ENCODE measurements at places on chromosomes 2 and 18.

- no peak for DNase-seq
Measured at GRCh38 chr2:171792886-171793580, 101.0 kb downstream of the SLC25A12 start.

DNA sequence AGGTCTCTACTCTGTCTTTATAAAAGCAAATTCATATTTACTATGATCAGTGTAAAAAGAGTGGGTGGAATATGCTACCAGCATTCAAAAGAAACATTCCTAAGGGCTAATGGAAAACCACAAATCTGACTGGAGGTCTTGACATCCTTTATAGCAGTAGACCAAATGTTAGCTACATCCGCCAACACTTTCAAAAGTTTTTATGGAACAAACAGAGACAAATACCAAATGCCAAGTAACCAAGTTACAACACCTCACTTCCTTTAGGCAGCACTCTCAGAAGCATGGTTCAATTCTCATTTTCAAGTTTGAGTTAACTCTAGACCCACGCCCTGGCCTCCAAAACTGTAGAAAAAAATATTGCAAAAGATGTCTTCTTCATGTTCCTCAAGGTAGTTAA is 78.3 kb upstream of the SETBP1 start:
- DNase-seq: peak; percentile 85

DNA sequence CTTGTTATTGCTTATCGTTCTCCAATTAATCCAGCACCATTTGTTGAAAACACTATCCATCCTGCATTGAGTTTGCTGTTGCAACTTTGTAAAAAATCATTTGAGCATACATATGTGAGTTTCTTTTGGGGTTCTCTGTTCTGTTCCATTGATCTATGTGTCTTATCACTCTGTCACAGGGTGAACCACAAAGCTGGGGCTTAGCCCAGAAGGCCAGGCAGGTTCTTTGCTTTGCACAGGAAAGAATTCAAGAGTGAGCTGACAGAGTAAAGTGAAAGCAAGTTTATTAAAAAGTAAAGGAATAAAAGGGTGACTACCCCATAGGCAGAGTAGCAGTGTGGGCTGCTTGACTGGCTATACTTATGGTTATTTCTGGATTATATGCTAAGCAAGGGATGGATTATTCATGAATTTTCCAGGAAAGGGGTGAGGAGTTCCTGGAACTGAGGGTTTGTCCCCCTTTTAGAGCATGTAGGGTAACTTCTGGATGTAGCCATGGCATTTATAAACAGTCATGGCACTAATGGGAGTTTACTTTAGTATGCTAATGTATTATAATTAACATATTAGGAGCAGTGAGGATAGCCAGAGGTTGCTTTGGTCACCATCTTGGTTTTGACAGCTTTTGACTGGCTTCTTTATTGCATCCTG is 46.8 kb downstream of the RNF138 start:
- DNase-seq: no peak

GRCh38 chr2:181176540-181176939 is 196.1 kb downstream of the UBE2E3 start:
- DNase-seq: no peak

GRCh38 chr2:240399419-240400324 is 35.8 kb upstream of the GPC1 start:
- DNase-seq: no peak

DNA sequence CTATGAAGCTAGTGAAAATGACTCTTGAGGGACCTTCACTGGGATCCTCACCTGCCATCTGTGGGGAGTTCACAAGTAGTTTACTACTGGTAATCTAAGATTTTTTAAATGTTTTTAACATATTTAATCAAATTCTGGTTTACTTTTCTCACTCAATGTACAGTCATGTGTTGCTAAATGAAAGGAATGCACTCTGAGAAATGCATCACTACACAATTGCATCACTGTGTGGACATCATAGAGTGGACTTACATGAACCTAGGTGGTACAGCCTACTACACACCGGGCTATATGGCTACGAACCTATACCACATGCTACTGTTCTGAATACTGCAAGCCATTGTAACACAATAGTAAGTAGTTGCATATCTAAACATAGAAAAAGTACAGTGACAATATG is 528.0 kb downstream of the BCL11A start:
- DNase-seq: no peak

GRCh38 chr2:112916625-112917247 is 5.8 kb downstream of the IL37 start:
- DNase-seq: no peak
